Stimulated activated naive CD8-positive, alpha-beta T cell treated with anti-CD3 and anti-CD28 coated beads, Interleukin-15, Interleukin-2, amounts not matched to agents 100 U/mL and 50 U/mL, for 24 hours (primary cell): ENCODE measurements at places on chromosomes 1 and 21.
A peak's percentile ranks its signal among the peaks of the same experiment; 100 is the strongest.

DNA sequence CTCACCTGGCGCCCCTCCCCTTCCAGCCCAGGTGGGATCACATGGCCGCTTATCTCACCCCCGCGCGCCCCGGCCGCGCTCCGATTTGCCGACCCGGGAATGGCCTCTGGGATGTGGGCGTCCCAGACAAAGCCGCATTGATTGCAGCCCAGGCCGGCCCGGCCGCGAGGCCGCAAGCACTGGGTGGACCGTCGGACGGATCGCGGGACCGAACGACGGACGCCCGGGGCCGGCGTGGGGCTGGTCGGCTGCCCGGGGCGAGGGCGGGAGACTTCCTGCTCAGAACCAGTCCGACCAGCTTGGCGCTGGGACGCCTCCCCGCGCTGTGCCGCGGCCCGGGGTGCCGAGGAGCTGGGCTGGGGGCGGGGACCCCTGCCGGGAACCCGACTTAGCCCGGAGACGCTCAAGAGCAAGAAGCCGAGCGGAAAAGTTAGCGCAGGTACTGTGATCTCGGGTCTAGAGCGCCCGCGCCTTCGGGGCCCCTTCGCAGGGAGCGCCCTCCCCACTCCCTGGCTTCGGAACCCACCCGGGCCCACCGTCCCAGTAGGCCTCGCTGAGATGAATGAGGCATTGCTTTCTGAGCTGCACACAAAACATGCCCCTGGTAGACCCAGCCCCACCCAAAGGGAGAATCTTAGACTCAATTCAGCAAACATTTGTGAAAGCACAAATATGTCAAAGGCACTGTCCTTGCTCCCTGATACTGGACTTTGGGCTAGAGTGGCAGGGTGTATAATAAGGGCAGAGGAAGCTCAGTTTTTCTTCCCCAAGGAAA lies 415 bp upstream of the LAD1 start:
- DNase-seq, result no peak

DNA sequence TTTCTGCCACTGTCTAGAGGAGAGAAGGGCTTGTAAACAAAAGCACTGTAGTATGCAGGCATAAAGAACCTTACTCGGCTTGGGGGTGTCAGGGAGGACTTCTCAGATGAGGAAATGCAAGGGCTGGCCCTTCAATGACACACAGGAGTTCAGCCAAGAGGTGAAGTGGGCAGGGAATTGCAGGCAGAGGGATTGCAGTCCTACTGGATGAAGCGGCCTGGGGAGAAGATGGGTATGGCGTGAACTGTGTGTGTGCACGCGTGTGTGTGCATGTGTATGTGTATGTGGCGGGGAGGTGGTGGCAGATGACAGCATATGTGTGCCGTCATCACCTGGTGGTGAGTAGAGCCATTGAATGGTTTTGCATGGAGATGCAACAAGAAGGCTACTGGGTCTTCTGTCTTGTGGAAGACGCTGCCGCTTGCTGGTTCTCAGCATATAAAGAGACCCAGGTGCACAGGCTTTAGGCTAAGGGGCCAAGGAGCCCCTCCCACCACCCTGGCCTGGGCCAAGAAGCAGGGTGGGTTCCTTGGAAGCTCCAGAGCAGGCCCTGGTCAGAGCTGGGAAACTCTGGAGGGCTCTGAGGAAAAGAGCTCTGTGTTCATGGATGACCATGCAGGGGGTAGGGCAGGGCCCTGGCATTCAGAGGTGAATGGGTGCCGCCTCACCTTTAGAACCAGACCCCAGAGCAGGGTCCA lies 4.1 kb upstream of the EPS8L3 start:
- DNase-seq, result no peak

DNA sequence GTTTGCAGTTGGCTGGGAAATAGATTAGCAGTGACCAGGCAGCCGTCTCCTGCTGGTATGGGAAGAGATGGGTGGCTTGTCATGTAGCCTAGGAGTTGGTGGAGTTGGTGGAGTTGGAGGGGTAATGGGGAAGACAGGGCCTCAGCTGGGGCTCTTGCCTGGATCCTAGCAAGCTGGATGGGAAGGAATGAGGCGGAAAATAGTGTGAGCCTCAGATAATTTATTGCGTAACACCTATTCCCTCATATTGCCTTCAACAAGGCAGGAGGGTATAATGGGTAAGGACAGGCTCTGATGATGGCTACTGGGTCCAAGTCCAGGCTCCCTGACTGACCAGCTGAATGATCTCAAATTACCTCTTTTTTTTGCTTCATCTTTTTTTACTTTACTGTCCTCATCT lies 12.6 kb downstream of the MAP7D1 start:
- no peak for DNase-seq

GRCh38 chr1:154553056-154554030 lies 5.1 kb downstream of the UBE2Q1 start:
- no peak for DNase-seq

- no peak for DNase-seq
Observed at GRCh38 chr1:160081261-160081936, at the start of gene KCNJ9. Gene KCNJ9, plus strand, starts transcription at chr1:160081538. Its CDS starts 2,493 bp downstream, at chr1:160084031.

- no peak for DNase-seq
Observed at GRCh38 chr1:228477263-228477662, 9.9 kb upstream of the RNF187 start.

DNA sequence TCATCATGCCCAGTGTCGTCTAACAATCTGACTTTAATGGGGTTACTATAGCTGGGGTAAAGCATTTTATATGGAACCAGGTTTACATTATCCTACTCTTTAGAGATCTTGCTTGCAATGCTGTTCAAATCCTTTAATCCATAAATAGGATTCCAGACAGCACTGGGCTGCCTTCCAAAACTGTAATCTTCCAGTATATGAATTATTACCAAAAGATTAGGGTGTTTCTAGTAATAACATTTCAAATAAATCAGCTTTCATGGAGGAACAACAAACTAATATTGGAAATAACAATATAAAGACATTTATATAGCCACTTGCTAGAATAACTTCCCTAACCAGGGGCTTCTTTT lies 88.6 kb upstream of the PLXNA2 start:
- DNase-seq, result no peak

GRCh38 chr1:208271236-208271635 lies 27.1 kb upstream of the PLXNA2 start:
- DNase-seq, result no peak

GRCh38 chr1:172431721-172432192 lies 11.3 kb downstream of the C1orf105 start:
- no peak for DNase-seq

GRCh38 chr1:193661385-193661784 lies 475.0 kb upstream of the B3GALT2 start:
- DNase-seq, result no peak

DNA sequence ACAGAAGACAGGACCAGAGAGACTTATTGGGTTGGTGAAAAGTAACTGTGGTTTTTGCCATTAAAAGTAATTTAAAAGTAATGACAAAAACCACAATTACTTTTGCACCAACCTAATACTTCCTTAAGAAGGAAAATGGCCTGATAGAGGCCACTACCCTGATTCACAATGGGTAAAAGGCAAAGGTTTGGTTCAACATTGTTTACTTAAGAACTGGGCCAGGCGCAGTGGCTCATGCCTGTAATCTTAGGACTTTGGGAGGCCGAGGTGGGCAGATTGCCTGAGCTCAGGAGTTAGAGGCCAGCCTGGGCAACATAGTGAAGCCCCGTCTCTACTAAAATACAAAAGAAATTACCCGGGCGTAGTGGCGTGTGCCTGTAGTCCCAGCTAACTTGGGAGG lies 48.2 kb upstream of the RCOR3 start:
- no peak for DNase-seq

- no peak for DNase-seq
Observed at GRCh38 chr1:231420299-231420958, 1.7 kb downstream of the EGLN1 start.

DNA sequence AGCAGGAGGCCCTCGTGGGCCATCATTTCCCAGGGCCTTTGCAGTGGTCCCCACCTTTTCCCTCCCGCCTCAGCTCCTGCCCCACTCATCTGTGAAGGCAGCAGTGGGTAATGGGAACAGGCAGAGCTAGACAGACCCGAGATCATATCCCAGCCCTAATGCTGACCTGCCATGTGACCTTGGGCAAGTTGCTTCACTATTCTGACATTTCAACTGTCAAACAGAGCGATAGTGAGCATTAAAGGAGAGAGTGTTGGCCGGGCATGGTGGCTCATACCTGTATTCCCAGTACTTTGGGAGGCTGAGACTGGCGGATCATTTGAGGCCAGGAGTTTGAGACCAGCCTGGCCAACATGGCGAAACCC lies 51.7 kb downstream of the RPS6KA1 start:
- no peak for DNase-seq

DNA sequence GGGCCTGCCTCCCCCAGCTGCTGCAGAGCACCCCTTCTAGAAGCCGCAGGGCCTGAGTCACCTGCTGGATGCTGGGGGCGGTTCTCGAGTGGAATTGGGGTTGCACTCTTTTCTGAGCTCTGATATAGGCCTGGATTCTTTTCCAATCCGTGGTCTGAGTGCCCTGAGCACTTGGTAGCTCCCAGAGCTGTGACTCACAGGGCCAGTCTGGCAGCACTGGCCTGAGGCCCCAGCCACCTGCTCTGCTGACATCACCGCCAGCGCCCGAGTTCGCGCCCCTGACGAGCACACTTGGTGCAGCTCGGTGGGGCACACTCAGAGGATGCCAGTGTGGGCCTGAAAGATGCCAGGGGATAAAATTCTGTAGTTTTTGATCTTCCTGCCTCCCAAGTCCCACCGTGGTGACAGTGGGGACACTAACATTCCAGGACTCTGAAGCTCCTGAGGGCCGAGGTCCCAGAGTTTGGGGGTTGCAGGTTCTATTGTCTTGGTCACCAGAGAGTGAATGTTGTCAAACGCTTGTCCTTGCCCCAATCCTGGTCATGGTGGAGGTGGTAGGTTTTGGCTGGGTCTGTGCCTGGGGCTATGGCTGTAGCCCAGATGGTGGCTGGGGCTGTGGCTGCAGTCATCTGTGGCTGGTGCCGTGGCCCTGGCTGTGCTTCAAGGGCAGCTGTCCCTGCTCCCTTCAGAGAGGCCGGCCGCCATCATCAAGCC lies 74.6 kb downstream of the OBSCN start:
- DNase-seq, result no peak

- peak; percentile 20 for DNase-seq
Observed at GRCh38 chr1:193558491-193559028, 372.1 kb upstream of the B3GALT2 start.

GRCh38 chr1:63563745-63564144 lies 29.5 kb upstream of the PGM1 start:
- no peak for DNase-seq

- DNase-seq, result peak; percentile 66
Observed at GRCh38 chr1:27605796-27606707, 2.1 kb upstream of the AHDC1 start.

DNA sequence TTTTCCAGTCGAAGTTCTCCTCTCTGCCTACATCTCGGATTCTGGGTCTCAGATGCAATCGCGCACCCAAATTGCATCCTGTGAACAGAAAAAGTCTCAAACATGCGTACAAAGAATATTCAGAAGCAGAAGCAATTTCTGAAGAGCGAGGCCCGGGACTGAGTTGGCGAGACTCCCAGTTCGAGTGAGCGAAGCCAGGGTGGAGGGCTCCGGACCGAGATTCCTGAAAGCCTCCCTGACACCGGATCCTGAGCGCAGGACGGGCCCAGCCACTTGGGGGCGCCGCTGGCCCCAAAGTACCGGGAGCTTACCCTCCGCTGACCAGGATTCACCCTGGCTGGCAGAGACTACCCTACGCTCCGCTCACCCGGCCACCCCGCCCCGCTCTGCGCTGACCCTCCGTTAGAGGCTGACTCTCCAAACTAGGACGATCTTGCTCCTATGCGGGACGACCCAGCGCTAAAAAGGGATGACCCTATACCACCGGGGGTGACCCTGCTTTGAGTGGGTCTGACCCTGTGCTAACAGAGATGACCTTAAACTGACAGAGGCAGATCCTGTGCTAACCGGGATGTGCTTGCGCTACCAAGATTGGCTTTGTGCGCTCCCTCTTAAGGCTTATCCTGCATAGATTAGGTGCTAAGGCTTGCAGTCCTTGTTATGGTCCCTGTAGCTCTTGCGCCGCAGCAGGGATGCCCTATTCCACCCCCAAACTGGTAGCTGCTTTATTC lies 12.1 kb downstream of the FOXD2 start:
- DNase-seq, result peak; percentile 33

- no peak for DNase-seq
Observed at GRCh38 chr1:227191607-227192006, 126.7 kb downstream of the CDC42BPA start.

DNA sequence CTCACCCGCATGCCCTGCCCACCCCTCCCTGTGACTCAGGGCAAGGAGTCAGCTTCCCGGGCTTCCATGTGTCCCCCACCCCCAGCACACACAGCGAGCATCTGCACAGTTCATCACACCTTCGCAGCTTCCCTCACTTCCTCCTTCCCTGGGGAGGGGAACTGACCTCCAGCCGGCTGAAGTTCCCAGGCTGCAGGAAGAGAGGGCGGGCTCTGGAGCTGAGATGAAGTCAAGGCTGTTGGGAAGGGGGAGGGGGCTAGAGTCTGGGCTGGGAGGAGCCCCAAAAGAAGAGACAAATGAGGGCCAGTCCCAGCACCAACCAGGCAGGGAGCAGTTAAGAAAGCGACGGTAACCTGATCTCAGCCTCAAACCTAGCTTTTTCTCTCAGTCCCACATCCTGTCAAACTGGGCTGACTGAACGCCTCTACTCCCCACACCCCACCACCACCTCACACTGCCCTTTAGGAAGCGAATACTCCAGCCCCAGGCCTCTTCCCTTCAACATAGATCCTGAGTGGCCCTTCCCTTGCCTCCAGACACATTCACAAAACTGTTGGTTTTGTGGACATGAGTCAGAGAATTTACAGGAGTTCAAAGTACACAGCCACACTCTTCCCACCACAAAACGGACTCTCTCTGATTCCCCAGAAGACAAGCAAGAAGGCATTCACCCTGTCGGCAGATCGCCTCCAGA lies 1.8 kb downstream of the RHOC start:
- peak; percentile 61 for DNase-seq

DNA sequence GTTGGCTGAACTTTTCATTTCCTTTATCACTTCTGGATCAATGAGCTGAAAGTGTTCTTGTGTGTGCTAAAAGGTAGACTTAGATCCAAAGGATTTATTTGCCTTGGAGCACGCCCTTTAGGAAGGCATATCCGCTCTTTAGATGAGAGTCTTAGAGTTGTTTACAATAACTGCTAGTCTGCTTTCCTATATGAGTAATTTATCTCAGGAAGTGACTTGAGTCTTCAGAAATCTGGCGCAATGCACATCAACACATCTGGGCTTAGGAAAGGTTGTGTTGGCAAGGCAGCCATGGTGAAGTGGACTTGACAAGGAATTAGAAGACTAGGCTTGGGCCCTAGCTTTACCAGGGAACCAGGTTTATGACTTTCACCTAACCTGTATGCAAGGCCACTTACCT lies 204.1 kb upstream of the PTGFR start:
- no peak for DNase-seq
